ENCODE measurements at places on chromosomes 3 and 15. TPM values are rescaled to one million over a fixed set of nuclear protein-coding genes. Genes with fewer than 3 reads are reported as not detected.

DNA sequence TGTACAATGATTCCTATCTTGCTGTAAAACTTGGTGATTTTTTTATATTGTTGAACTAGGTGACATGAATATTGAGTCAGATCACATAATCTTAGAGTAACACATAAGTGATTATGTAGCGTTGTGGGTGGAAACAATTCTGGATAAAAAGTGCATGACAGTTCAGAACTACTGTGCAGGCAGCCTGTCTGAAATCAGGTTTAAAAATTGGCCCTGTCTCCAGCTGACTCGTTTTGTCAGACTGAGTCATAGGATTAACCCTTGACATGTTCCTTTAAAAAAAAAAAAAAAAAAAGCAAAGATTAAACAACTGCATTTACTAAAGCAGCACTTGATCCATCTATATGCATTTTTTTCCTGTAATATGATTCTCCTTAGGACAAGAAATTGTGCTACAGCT, 160.0 kb upstream of the CGNL1 start:
- no peak for DNase-seq

DNA sequence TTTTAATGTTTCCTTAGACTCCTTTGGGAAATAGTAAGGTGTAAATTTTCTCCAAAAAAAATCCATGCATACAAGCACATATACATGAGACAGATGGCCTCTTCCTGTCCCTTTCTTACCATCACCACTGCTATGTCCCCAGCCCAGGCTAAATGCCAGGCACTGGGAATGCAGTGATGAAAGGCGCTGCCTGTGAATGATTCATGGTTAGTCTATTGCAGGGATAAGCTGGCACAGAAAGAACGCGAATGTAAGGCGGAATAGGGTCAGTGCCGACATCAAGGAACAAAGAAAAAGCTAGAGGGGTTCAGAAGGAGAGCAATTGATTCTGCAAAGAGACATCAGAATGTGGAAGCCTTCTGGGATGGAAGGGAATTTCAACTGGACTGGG, 36.2 kb upstream of the CFAP161 start:
- DNase-seq: no peak

DNA sequence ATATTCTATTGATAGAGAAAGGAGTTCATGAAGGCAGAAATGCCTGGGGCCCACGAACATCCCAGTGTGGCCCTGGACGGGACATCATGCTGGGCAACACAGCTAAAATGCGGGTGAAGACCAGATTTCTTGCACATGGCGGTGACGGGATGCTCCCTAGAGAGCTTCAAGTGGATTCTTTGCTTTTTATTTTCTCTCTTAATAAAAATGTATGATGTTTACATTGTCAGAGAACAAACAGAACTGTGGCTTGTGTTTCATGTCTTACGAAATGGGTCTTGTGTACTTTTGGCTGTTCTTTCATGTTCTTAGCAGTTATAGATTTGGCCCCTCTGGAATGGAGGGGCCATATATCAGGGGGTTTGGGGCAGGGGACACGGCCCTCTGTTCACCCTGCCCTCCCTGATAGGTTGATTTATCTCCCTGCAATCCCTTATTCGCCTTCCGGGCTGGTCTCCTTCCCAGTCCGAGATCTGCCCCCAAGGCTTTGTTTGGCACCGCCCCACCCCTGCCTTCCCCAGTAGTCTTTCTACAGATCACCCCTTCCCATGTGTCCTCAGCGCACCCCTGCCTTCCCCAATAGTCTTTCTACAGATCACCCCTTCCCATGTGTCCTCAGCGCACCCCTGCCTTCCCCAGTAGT, 68.7 kb upstream of the CGNL1 start:
- DNase-seq: no peak

The DTWD1 gene
- total RNA-seq: 33.8 TPM

The AHSG gene
- total RNA-seq: 1.2 TPM

The ATP13A5 gene
- not detected for total RNA-seq

The TTLL13 gene
- 0.11 TPM for total RNA-seq

The DPPA2 gene
- not detected for total RNA-seq

The SLC12A8 gene
- not detected for total RNA-seq

Data from K562 (cell line).